HT-29 (cell line): ENCODE measurements at places on chromosomes 3 and 15.

DNA sequence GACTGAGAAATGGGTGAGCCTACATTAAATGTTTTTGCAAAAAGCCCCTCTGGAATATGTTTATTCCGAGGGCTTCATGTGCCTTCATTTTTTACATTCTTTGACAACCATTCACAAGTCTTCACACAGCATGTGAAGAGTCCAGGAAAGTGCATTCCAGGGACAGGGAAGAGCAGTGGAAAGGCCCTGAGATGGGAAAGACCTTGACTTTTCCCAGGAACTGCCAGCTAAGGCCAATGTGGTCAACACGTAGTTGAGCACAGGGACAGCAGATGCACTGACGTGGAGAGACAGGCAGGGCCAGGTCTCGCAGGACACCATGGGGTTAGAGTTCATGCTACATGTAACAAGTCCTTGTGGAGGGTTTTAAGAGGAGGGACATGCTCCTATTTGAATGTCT is 21.7 kb downstream of the SSR3 start:
- no peak for DNase-seq

- peak; percentile 62 for DNase-seq
Observed at GRCh38 chr15:31867536-31868442, 162.5 kb upstream of the CHRNA7 start.

DNA sequence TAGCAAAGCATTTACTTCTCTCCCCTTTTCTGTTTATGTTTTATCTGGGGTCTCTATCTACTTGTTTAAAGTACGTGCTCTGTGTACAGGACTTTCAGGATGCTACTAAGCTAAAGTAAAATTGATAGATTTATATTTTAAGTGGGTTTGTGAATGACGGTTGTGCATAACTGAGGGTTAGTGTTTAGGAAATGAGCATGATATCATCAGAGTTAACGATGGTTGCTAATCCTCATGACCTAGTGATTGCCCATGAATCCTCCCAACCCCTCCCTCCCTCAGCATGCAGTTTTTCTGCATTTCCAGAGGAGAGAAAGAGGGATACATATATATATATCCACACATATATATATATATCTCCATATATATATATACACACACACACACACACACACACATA is 957.2 kb downstream of the TUSC7 start:
- no peak for DNase-seq

DNA sequence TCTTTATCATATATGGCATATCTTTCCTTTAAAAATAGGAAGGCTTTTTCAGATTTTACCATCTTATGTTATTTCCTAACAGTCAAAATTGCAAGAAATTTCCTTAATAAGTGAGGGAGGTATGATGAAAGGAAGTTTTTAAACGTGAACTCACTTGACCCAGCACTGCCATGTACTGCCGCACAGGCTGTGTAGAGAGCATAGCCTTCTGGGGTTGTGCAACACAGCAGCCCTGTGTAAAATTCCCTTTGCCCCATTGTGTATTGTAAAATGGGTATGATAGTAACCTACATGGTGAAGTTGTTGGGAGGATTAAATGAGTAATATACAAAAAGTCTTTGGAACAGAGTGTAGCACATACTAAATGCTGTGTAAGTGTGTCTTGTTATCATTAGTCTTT is 78.6 kb downstream of the PEX5L start:
- DNase-seq = no peak

DNA sequence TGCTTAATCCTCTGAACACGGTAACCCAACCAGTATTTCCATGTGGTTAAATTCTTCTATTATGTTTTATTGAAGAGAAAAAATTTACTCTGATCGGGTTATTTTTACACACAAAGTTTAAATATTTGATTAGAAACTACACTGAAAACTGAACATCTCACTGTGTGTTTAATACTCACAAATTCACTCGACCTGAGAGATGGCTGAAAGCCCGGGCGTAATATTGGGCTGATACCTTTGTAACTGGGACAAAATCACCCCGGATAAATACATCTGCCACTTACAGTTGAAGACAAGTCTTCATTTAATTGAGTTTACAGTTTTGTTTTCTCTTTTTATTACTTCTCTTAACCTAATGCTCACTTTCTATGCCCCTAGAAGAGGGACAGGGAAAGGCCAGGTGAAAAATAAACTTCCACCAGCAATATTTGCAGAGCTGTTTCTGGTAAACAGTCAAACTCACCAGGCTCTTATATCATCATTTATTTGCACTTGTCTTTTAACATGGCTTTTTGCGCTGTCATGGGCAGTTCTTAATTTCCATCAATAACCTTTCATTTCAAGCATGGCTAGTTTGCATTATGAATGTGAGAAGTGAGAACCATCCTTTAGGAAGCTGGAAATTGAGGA is 145.6 kb upstream of the TMCO5A start:
- DNase-seq = no peak
